Right lobe of liver (tissue), 6 donors: ENCODE measurements at places on chromosomes 2 and 18.

GRCh38 chr2:232231554-232231953, 147.0 kb upstream of the ALPP start:
- DNase-seq = no peak

- no peak for DNase-seq
These were observed 11.2 kb upstream of the DDX1 start for GRCh38 chr2:15580451-15580850.

GRCh38 chr2:67991456-67991855, 71.3 kb downstream of the C1D start:
- DNase-seq = no peak

GRCh38 chr18:61413396-61413795, 80.2 kb downstream of the CDH20 start:
- no peak for DNase-seq

DNA sequence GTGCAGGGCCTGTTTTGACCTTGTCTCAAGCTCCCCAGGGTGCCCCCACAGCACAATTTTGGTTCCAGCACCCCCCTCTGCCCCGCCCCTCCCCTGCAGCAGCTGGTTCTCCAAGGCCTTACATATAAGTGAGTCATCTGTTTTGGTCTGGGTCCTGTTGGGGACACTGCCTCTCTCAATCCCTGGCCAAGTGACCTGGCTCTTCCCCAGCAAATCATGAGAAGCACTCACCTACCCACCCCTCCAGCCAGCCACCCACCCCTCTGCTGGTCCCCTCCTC, 90.5 kb downstream of the INHBB start:
- DNase-seq = no peak

DNA sequence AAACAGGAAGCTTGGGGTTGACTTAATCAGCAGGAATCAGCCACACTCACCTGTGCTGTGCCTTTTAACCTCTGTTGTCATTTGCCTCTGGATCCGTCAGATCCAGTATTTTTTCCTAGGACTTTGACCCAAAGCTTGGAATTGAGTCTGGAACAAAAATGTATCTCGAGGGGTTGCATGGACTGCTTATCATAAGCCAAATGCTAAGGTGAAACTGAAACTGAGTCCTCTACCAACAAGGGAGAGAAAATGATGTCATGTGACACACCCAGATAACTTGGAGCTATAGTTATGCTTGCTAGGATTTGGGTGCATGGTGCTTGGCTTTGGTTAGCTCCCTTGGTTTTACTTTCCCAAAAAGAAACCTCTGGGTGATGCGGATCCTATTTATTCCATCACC, 2158.6 kb upstream of the PIK3C3 start:
- DNase-seq = no peak

DNA sequence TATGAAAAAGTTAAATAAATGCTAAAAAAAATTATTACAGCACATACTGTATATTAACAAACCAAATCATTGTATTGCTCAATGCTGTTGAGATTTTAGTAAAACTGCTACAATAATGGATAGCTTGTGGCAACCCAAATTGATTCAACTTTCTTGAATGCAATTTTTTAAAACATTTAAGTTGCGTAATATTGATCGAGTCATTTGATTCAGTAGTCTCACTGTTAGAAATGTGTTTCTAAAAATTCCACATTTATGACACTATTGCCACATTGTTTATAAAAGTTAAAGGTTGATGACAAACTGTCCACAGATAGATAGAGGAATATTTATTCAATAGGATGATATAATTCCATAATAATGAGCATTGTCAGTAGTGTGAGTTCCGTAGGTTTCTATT, 640.7 kb upstream of the CRIM1 start:
- no peak for DNase-seq
